ENCODE measurements at places on chromosomes 7 and 10.

DNA sequence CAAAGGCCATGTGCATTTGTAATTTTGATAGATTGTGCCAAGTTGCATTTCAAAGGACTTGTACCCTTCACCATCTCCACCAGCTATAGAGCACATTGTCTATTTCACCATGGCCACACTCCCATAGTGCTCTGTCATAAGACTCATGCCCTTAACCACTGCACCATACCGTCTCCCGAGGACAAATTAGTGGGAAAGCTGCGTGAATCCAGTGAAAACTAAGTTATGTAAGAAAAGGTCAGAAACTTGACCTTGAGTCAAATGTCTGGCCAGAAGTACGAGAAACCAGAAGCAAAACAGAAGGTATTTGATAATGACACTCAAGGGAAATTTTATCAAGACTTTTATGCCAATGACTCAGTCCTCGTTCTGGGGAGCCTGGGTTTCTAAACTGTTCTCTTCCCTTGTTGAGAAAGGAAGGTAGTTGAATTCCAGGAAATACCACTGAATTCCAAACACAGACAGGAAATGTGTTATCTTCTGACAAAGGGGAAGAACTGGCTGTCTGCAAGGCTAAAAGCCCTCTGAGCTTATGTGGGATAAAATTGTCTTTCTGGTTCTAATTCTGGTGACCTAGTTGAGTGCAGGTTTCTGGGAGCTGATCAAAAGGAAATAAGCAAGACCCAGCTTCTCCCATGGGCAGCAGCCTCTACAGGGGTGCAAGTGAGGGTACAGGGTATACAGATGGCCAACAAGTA lies 49.7 kb downstream of the CDK1 start:
- no peak for ATAC-seq

DNA sequence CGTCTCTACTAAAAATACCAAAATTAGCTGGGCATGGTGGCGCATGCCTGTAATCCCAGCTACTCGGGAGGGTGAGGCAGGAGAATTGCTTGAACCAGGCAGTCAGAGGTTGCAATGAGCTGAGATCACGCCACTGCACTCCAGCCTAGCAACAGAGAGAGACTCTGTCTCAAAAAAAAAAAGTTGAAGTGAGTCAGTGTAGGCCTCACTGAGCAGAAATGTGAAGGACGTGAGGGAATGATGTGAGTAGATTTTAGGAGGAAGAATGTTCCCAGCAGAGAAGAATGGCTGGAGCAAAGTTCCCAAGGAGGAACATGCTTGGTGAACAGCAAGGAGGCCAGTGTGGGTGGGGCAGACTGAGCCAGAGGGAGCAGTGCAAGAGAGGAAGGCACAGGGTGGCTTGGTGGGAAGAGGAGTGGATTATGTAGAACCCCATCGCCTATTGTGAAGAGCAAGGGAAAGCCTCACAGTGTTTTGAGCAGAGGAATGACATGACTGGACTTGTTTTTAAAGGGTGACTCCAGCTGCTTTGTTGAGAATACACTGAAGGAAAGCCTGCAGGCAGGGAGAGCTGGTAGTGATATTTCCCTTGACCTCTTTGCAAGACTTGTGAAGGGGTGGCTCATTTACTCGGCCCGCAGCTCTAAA lies 708.7 kb downstream of the SUGCT start:
- no peak for ATAC-seq

DNA sequence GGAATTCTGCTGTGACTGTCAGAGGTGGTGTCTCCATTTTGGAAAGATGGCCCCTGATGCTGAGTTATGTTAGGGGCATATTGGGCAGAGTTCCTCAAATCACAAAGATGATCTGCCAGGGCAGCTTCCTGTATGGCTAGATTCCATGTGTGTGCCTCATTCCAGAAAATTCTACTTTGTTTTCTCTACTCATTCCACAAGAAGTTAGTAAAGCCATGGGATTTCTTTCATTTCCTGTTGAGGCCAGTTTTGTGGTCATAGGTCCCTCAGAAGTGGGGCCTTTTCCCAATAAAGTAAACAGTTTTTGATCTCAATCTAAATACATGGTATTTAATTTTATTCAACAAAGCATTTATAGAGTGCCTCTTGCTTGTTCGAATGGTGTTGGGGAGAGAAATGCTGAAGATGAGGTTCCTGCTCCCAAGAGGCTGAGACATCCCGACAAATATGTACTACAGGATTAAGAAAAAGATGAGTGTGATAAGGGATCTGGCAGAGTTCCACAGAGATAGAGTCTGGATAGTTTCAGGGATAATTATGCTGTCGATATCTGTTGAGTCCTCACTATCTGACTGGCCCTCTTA lies 33.0 kb downstream of the MINDY4 start:
- no peak for ATAC-seq

- no peak for ATAC-seq
These were observed 348.5 kb upstream of the PRKCQ start for GRCh38 chr10:6928586-6928985.

GRCh38 chr10:60934215-60935175 lies 9.5 kb downstream of the RHOBTB1 start:
- ATAC-seq = no peak

DNA sequence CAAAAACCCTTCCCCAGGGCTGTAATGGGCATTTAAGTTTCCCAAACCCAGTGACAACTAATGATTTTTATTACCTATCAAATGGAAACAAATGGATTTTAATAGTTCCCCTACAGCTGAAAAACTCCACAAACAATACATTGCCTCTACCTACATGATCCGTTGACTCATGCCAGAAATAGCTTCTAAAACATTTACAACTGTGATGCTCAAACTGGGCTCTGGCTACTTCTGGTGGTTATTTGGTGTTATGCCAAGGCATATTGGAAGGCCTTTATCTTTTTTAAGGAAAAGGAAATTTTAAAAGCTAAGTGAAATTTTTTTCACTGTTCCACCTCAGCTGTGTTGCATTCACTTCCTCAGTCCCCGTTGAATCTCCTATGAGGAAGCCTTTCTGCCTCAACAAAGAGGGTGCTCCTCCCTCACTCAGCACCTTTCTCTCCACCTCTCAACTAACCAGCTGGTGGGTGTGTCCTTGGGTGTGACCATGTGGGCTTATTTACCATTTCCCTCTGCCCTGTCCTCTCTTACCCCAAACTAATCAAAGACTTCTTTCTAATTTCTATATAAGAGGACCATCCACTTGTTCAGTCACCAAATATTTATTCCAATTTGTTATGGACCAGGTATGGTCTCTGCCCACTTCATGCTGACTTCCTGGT lies 82.9 kb downstream of the PRTFDC1 start:
- no peak for ATAC-seq

- ATAC-seq = no peak
These were observed 8.5 kb downstream of the CASP2 start for GRCh38 chr7:143296686-143297085.

- no peak for ATAC-seq
These were observed 974.4 kb downstream of the NXPH1 start for GRCh38 chr7:9407816-9408215.

DNA sequence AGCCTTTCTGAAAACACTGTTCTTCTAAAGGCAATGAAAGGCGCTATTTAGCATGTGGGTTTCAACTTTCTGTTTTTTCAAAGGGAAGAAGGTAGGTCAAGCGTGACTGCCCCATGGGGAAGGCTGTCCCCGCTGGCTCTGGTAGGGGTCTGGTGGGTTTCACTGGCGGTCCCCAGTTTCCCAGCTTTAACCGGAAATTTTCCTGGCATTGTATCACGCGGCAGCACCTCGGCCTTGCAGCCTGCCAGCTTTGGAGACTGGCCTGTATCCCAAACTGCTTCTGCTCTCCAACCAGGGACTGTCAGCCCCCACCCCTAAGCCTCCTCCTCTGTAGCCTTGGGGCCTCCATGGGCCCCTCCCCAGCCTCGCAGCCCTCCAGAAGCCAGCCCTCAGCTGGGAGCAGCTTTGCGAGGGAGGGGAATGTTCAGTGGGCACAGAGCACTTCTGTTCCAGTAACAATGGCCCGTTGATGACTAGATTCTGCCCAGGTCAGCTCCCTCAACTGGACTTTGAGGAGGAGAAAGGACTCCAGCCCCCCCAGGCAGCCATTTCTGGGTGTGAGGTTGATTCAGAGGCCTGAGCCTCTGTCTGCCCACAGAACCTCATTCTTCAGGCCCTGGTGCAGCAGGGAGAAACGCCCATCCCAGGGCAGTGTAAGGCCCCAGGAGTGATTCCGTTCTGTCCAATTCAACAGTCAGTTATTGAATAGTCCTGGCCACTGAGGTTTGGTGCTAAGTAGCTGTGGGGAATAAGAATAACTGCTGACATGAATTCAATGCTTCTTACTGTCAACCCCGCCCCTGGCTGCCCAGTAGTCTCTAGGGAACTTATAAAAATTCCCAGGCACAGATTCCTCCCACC lies 17.1 kb downstream of the CHST3 start:
- ATAC-seq = no peak

- ATAC-seq = no peak
These were observed 36.0 kb downstream of the CCNY start for GRCh38 chr10:35372329-35372728.

- ATAC-seq = no peak
These were observed 61.9 kb upstream of the SAMD8 start for GRCh38 chr10:75049316-75050148.

- no peak for ATAC-seq
These were observed 18.3 kb upstream of the GRIFIN start for GRCh38 chr7:2494191-2495130.

DNA sequence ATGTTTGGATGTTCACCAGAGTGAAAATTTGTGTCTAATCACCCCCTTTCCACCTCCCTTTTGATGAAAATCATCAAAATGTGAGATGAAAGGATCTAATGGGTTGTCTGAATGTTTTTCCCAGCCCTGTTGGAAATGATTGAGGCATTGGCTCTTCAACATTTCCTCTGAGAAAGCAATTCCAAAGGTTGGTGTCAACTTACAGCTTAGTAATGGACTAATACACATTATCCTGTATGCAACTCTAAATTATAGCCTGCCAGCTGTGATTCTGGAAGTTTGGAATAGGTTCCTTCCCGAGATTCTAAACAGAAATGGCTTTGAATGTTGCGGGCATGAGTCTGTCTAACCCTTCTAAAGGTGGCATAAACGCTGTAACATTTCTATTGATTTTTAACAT lies 152.9 kb downstream of the DYNC1I1 start:
- ATAC-seq = no peak

DNA sequence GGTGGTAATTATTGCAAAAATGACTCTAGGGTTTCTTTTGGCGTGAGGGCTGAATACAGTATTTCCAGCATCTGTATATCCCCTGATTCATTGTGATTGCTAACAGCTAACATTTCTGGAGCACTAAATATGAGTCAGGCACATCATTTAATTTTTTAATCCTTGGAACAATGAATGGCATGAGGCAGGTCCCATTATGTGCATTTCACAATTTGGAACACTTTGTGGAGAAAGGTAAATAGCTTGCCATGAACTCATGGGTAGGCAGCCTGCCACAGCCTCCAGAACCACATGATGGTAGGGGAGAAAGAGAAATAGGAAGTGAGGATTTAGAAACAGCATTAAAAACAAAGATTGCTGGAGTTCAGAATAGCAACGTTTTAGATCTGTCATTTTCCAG lies 1.7 kb downstream of the NPTX2 start:
- no peak for ATAC-seq

GRCh38 chr10:1268831-1269230 lies 212.6 kb downstream of the WDR37 start:
- no peak for ATAC-seq

- ATAC-seq = no peak
These were observed 143.7 kb upstream of the HABP2 start for GRCh38 chr10:113409175-113409574.

GRCh38 chr7:28033386-28033785 lies 147.2 kb downstream of the JAZF1 start:
- ATAC-seq = no peak

DNA sequence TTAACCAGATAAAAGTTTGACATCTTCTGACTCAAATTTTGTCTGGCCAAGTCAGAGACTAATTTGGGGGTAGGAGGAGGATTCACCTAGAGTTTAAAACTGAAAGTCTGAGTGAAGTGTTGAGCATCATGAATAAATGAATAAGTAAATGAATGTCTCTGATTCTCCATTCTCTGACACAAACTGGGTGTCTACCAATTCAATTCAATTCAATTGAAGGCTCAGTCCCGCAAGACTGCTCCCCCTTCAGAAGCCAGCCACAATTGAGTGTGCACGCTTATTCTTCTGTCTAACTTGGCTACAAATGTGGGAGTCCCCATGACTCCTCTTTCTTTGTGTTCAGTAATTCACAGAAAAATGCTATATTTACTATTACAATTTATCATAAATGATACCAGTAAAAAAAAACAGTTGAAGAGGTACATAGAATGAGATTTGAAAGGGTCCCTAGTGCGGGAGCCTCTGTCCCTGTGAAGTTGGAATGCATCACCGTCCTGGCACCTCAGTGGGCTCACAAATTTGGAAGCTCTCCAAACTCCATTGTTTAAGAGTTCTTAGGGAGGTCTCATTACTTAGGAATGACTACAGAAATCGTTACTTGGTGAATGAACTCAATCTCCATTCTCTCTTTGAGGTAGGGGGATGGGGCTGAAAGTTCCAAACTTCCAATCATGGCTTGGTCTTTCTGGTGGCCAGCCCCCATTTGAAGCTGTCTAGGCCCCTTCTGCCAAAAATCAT lies 243.7 kb upstream of the PHYHIPL start:
- no peak for ATAC-seq

DNA sequence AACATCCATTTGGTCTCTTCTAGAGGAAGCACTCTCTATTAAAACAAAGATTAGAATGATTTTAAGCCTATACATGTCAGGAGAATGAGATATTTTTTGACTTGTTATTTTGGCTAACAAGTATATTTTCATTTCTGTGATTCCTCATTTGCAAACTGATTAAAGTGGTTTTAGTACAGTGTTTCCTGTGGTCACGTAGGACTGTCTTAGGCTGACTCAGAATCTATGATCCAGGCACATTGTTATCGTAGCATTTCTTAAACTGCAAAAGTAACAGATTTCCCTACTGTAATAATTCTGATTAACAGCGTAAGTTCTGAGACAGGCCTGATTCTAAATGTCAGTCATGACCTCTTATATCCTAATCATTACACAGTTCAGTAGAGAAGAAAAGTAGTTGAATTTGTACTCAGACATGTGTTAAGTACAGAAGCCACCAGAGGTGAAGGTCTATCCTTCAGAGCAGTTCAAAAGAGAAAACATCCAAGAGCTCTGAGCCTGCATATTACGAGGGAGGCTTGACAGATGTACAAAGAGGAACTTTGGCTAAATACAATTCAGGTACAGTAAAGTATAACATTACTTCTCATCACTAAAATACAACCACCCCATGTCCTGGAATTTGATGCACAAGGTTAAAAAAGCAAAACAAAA lies 124.1 kb upstream of the TEX47 start:
- ATAC-seq = no peak

GRCh38 chr10:87619705-87620104 lies 40.0 kb upstream of the PAPSS2 start:
- ATAC-seq = no peak

- ATAC-seq = no peak
These were observed 30.6 kb downstream of the HYCC1 start for GRCh38 chr7:22983257-22983855.

- ATAC-seq = no peak
These were observed 588.5 kb downstream of the TNS3 start for GRCh38 chr7:46993396-46993795.
